Fibroblast of skin of left biceps (primary cell): ENCODE measurements at places on chromosomes 4 and X.

- no peak for DNase-seq
Measured at GRCh38 chrX:101395789-101396188, 5.0 kb downstream of the RPL36A start.

DNA sequence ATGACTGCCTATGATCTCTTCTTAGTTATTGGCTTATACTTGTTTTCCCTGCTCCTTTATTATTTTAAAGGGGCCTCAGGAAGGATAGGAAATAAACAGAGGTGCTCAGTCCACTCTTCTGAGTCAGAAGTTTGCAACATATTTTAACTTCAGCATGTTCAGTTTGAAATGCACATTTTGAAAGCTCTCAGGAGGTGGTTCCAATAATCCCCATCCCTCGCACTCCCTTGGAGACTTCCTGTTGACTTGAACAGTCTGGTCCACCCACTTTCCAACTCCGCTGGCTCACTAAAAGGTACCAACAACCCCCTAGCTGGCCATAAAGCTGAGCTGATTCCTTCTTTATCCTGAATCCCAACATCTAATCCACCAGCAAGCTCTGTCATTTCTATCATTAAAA is 78.3 kb upstream of the DUSP21 start:
- no peak for DNase-seq

GRCh38 chr4:140149846-140150635 is 3.9 kb downstream of the MAML3 start:
- DNase-seq, result no peak

- DNase-seq, result no peak
Measured at GRCh38 chr4:124484008-124484407, 228.5 kb downstream of the ANKRD50 start.

GRCh38 chr4:123232439-123232838 is 164.2 kb upstream of the SPRY1 start:
- peak; percentile 26 for DNase-seq

DNA sequence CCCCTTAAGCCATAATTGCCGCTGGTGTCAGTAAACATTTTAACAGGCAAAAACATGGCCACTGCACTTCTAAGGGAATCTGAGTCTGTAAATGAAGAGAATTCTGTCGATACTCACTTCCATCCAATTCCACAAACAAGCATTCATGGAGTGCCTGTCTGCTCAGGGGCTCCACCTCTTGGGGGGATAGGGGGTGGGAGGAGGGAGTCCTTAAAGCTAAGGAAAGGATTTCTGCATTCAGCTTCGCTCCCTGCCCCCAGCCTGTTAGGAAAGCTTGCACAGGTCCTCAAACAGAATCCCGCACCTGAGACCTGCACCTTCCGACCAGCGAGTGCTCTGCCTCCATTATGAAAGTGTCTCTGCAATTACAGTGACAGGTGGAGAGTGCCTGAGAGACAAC is 130.2 kb upstream of the KIT start:
- DNase-seq, result no peak

GRCh38 chrX:78753571-78753970 is 6.1 kb downstream of the LPAR4 start:
- DNase-seq, result no peak
